HS-5 (cell line): ENCODE measurements at places on chromosomes 4 and X.

DNA sequence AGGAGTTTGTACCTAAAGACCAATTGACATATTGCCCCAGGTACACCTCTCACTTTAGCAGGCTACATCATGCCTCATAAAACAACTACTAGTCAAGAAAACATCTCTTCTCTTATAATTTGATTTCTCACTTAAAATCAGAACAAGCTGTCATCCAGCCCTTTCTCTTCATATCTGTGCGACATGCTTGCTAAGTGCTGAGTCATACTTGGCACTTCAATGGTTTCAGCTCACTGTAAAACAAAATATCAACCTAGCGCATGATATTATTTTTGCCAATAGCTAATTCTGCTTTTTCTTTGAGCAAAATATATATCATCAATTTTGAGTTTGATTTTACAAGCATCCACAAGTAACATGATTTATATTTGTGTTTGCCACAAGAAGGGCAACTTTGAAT lies 27.9 kb upstream of the FUNDC1 start:
- no peak for DNase-seq

DNA sequence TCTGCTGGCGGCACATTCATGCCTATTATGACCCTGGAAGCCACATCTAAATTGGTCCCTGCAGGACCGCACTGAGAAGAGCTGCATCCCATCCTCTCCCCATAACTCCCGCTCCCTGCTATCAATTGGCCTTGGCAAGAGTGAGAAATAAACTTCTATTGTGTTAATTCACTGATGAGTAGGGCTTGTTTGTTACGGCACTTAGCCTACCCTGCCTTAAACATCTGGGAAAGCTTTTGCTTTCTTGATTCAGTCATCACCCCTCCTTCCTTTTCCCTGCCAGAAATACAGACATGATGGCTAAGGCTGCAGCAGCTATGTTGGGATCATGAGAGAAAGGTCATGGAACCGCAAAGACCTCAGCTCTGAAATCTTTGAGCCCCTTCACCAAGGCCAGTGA lies 36.5 kb downstream of the SUPT20HL2 start:
- DNase-seq: no peak

DNA sequence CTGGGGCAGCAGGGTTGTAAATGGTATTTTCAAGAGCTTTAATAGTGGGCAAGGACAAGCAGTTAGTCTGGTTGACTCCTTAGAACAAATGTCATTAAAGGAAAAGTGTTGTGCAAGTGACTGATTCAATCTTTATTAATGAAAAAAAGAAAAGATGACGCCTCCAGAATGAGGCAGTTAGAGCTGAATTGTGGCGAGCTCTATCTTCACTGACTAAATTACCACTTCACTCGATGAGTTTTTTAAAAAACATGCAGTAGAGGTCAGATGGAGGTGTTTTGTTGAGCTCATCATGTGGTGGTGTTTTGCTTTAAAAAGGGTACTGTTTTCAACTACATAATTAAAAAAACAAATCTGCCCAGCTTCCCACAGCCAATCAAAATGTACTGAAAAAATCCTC lies 28.1 kb upstream of the TENM3 start:
- DNase-seq: no peak

GRCh38 chr4:98997166-98997565 lies 1.6 kb downstream of the METAP1 start:
- DNase-seq: no peak

DNA sequence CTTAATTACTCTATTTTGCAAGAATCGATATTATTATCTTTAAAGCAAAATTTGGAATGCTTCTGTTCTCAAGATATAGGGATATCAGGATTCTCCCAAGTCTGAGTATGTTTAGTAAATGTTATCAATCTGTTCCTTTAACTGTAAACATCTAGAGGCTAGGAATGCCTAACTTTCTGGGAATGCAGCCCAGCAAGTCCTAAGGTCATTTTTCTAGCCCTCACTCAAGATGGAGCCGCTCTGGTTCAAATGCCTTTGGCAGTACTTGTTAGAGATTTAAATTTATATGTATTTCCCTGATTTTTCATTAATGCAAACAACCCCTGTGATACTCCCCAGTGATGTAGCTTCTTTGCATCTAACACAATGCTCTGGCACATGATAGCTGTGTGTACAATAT lies 623.8 kb upstream of the LCORL start:
- no peak for DNase-seq

DNA sequence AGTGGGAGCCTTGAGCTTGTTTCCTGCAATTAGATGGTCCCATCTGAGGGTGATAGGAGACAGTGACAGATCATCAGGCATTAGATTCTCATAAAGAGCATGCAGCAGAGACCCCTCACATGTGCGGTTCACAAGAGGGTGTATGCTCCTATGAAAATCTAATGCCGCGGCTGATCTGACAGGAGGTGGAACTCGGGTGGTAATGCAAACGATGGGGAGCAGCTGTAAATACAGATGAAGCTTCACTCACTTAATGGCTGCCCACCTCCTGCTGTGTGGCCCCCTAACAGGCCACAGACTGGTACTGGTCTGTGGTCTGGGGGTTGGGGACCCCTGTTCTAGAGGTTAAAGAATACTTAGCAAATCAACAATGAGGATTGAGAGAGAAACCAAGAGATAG lies 201.5 kb upstream of the PITX2 start:
- no peak for DNase-seq

DNA sequence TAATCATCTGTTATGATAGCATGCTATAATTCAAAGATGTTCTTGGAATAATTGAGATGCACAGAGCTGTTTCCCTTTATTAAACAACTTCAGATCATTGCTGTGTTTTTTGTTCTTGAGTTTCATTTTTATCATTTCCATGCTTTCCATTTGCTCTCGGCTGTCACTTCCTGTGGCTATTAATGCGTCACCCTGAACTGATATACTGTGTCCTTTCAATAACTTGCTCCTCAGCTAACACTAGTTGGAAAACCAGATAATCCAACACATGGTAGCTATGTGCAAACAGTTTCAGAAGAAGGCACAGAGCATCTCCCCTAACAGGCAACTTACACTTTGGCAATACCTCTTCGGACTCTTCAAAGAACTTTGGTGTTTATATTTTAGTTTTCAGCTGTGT lies 376.0 kb downstream of the GBA3 start:
- DNase-seq: no peak

- DNase-seq: no peak
These were observed 55.7 kb downstream of the MSX1 start for GRCh38 chr4:4914965-4915845.

GRCh38 chr4:6372649-6373525 lies 99.5 kb downstream of the PPP2R2C start:
- no peak for DNase-seq

GRCh38 chrX:34884817-34885216 lies 57.8 kb upstream of the FAM47B start:
- DNase-seq: peak; percentile 43

GRCh38 chr4:175330652-175331051 lies 412.5 kb downstream of the ADAM29 start:
- no peak for DNase-seq

GRCh38 chrX:39477762-39478120 lies 620.0 kb downstream of the BCOR start:
- no peak for DNase-seq

DNA sequence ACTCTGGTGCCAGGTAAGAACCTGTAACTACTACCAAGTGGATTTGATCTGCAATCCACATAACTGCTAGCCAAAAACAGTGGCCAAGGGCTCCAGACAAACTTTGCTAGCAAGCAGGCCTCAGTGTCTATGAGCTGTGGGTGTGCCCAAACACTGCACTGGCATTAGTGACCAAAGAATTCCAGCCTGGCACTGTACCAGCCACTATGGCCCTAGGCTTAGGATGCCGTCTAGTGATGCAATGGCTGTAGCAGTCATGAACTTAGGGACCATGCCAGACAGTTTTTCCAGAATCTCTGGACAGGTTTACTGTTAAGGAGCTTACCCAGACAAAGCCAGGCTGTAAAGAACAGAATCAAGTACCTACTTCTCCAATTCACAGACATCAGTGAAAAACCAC lies 33.7 kb upstream of the PRR27 start:
- DNase-seq: no peak

DNA sequence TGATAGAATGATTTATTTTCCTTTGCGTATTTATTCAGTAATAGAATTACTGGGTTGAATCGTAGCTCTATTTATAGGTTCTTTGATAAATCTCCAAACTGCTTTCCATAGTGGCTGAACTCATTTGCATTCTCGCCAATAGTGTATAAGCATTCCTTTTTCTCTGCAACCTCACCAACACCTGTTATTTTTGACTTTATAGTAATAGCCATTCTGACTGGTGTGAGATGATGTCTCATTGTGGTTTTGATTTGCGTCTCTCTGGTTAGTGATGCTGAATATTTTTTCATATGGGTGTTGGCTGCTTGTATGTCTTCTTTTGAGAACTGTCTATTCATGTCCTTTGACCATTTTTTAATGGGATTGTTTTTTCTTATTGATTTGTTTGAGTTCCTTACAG lies 160.7 kb downstream of the MID1IP1 start:
- no peak for DNase-seq

GRCh38 chr4:87188048-87188447 lies 32.4 kb downstream of the KLHL8 start:
- no peak for DNase-seq

GRCh38 chrX:154436983-154437752 lies at the start of gene GDI1:
Gene GDI1 (plus strand): TSS chrX:154437154. CDS start chrX:154437255, 101 bp downstream.
- no peak for DNase-seq

- DNase-seq: no peak
These were observed 56.3 kb upstream of the NOCT start for GRCh38 chr4:138959097-138959815.

- DNase-seq: no peak
These were observed 245.4 kb upstream of the BOD1L1 start for GRCh38 chr4:13872955-13873354.

GRCh38 chr4:123144616-123145015 lies 222.2 kb upstream of the NUDT6 start:
- no peak for DNase-seq

- DNase-seq: no peak
These were observed 217.6 kb downstream of the SNCA start for GRCh38 chr4:89619206-89619962.

DNA sequence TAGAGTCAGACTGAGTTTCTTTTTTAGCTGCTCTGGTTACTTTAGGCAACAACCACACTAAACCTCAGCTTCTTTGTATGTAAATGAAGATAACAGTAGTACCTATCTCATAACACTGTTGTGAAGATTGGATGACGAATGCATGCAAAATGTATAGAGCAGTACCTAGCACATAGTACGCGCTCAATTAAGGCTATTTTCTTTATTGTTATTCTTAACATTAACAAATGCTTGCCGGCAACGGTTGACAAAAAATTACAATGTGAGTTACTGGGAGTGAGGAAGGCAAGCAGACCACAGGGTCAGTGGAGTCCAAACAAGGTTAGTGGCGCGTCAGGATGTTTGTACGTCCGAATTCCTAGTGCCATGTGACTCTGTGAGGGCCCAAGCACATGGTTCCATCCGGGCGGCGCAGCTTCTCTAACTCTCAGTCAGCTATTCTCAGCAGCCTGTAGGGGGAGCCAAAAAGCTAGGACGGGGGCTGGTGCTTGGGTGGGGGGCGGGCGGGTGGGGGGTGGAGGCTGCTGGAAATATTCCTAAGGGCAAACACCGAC lies 821 bp upstream of the NALF2 start:
- no peak for DNase-seq

DNA sequence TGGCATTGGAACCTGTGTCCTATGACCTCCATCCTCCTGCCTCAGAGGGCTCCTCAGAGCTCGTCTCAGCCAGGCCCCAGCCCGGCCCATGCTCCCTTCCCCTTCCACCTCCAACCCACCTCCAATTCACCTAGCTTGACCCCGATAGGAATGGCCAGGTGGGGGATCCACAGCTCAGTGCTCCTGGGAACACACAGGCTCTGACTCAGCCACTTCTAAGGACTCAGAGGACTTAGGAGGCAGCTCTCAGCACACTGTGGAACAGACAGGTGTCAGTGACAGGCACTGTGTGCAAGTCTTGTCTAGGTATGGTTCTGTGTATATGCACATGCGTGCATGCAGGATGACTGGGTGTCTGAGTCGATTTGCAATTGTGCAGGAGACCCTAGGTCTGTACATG lies 44.8 kb downstream of the PJA1 start:
- DNase-seq: no peak

GRCh38 chrX:17743913-17744312 lies 6.6 kb downstream of the SCML1 start:
- no peak for DNase-seq

- DNase-seq: no peak
These were observed 195.7 kb downstream of the ARHGAP10 start for GRCh38 chr4:147927377-147928137.

DNA sequence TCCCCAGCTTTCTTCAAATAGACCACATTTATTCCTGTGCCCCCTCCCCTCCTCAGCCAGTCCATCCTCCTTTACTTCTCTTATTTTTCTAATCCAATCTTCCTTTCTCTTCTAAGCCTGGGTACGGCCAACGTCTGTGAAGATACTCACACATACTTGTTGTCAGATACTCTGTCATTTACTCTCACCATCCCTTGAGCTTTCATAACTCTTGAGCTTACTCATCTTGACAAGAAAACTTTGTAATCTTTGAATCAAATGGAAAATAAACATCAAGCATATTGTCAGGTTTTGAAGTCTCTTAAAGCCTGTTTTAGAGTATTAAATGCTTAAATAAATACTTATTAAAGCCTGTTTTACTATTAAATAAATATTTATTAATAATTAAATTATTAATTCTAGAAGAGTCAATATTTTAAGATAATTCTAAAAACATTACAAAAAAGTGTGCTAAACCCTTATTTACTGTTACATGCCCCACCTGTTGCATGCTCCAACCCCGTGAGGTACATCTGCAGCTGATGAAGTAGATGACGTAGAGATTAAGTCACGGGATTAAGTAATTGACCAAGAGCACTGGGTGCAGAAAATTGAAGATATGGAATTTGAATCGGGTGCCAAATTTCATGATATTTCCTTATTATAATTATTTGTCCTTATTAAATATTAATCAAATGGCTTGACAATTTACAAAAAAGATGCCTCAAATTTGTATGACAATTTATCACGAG lies 1.5 kb upstream of the TRIML2 start:
- DNase-seq: no peak

- DNase-seq: no peak
These were observed 103.0 kb upstream of the NUDT6 start for GRCh38 chr4:123025398-123025797.

DNA sequence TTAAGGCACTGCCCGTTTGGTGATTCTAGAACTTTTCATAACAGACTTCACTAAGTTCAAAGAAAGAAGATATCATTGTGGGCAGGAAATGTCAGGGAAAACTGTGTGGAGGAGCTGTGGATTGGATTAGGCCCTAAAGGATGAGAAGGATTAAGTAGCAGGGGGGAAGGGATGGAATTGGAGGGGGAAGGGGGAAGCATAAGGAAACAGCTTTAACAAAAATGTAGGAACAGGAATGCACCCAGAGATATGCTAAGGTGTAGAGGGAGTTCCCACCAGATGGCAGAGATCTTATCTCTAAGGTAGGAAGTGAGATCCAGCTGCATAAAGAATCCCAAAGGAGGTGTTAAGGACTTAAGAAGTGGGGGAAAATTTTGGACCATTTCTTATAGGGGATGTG lies 114.5 kb downstream of the LARP7 start:
- DNase-seq: no peak

DNA sequence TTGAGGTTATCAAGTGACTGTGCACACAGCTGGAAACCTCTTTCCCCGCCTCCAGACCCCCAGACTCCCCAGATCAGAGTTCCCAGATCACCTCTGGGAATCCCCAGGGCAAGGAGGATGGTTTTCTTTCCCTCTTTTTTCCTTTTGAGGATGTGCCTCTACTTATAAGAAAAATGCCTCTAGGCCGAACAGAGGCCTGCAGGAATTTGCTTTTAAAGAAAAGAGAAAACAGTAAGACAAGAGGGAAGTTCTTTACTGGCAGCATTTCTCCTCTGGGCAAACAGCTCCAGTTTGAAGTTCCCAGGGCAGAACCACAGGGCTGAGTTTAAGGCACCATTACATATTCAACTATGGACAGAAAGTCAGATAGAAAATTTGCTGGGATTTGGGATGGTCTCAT lies 837.9 kb upstream of the LCORL start:
- DNase-seq: no peak
